NCI-H1092 (cell line): ENCODE measurements at places on chromosomes 6 and 20.

DNA sequence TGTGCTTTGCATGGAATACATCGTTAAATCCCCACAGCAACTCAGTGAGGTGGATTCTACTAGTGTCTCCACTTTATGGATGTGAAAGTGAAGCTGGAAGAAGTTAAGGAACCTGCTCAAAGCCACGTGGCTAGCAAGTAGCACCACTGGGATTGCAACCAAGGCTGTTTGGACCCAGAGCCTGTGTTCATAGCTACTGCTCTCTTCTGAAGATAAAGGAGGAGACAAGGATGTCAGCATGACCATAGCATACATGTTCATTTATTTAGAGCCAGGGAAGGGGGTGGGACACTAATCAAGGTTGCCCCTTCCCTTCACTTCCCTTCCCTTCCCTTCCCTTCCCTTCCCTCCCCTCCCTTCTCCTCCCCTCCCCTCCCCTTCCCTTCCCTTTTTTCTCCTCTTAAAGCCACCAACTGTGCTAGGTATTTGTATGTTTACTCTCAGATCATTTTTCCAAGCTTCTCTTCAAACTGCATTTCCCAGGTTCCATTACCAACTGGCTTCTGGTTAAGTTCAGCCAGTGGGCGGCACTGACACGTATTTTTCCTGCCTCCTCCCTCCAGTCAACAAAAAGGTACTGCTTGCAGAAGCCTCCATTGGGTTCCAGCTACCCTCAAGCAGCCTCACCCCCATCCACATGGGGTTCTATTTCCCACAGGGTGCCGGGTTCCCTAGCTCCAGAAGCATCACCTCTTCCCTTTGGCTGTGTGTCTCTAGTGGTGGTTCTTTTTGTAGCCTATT lies 134.9 kb downstream of the BCAS1 start:
- no peak for DNase-seq

- DNase-seq = no peak
These were observed 20.4 kb upstream of the NOTCH4 start for GRCh38 chr6:32244270-32244669.

GRCh38 chr6:152583888-152584287 lies 53.3 kb downstream of the SYNE1 start:
- DNase-seq = no peak

DNA sequence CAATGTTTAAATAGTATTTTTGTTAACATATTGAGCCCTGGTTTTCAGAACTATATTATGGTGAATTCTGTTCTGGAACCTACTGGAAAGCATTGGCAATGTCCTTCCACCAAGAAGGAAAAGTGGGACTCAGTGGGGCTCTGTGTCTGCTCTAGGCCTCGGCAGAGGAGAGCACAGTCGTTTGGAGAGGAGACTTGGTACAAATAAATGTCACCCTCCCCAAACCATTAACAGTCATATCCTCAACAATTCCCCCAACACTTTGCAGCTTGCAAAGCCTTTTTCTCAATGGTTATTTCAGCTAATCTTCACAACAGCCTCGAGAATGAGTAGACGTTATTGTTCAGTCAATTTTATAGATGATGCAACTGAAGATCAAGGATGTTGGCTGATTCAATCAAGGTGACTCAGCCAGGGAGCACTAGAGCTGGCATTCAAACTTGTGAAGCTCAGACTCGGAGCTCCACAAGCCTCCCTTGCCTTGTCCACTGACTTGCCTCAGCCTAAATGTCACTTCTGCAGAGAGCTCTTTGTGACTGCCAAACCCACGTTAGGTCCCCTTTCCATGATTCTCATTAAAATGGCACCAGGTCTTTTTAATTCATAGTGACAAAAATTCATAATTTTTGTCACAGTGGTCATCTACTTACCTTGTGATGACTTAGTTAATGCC lies 60.6 kb downstream of the TOX2 start:
- DNase-seq = no peak

DNA sequence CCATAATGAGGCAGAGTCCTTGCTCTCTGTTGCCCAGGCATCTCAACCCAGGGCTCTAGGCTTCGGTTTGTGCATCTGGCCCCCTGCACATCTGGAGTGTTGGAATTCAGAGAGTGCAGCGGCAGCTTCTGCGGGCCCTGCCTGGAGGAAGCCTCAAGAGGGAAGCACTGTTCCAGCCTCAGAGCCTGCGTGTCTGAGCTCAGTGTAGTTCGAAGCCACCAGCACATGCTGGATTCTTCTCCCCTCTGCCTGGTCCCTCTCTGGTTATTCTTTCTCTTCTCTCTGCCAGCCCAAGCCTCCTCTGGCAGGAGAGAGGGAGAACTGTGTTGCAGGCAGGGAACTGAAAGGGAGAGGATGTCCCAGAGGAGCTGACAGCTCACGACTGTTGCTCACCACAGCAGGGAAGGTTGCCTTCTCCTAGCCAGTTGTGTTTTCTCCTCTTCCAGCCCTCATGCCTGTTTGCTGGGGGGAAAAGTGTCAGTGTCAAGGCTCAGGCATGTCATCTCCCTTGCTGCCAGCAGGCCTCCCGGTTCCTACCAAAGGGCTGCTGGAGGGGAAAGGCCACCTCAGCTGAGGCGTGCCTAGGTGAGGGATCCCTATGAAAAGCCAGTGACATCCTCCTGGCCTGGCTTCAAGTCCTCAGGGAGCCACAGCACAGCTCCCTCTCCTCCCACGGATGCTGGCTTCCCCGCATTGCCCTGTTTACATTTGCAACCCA lies 126.0 kb upstream of the LRFN2 start:
- DNase-seq = no peak

DNA sequence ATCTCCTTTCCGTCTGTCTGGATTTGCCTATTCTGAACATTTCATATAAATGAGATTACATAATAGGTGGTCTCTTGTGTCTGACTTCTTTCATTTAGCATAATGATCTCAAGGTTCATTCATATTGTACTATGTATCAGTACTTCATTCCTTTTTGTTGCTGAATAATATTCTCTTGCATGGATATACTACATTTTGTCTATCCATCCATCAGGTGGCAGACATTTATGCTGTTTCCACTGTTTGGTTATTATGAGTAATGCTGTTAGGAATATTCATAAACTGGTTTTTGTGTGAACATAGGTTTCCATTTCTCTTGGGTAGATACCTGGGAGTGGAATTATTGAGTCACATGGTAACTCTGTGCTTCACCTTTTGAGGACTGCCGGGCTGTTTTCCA lies 148.2 kb upstream of the PMEPA1 start:
- no peak for DNase-seq

DNA sequence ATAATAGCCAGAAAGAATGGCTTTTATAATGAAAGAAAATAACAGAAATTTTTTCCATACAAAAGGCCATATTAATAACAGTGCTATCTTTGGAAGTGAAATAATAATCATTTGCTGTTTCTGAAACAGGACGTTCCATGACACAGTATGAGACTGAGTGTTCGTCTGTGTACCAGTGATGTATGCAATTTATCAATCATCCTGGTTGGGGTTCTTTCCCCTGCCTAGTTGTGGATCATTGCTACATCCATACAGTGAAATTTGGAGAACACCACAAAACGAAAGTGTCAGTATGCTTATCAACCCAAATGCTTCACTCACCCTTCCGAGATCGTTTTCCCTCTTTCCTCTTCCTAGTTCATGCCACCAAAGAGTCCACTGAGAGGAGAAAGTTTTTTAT lies 151.4 kb upstream of the PRDM1 start:
- no peak for DNase-seq

DNA sequence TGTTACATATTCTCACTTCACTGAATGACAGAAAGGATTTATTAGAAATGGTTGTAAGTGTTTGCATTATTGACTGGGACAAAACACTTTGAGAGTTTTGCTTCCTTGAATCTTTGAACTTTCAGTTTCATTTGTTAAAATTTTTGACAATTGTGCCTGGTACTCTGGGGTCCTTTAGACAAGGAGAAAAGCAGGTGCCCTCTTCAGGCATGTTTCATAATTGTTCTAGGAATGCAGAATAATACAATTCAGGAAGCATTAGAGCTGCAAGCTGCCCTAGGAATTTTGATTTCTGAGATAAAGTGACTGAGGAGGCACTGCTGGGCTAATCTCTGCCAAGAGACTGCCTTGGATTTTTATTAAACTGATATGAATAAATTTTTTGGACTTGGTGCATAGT lies 49.7 kb downstream of the TOP1 start:
- no peak for DNase-seq

DNA sequence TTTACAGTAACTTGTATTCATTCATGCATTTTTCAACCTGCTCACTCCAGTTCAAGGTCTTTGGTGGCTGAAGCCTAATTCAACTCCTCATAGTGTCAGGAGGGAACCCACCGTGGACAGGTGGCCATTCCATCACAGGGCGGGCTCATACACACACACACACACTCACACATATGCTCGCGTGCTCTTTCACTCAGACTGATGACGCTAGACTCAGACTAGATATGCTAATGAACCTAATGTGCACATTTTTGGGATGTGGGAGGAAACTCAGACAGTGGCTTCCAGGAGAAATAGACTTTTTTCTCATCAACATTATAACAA lies 56.7 kb downstream of the TRIM27 start:
- no peak for DNase-seq

DNA sequence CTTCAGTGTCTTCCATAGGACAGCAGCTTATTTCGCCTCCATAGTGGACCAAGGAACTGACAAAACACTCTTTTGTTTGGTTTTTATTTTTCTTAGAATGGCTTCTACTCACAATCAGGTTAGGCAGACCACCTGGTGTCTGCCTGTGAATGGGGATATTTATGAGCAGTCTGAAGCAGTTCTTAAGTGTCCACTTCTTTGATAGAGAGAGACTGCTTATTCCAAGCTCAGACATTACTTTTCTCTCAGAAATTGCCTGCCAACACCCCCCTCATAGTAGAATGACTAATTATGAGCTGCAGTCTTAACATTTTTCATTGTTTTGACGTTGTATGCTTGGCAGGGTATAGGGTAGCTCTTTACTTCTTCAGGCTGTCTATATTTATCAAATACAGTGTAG lies 174.7 kb downstream of the ZFAND3 start:
- no peak for DNase-seq

DNA sequence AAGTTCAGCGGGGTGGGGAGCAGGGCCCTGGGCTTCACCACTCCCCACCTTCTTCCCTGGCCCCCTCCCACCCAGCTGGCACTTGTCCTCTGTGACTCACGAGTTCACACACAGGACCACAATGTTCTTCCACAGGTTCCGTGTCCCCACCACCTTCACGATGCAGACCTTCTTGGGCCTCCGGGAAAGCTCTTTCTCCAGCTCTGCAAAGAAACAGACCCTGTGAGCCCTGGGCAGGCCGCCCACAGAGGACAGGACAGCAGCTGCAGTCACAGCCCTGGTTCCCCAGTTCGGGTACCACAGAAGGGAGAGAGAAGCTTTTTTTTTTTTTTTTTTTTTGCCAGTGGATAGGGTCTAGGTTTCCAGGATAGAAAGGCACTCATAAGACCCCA lies 30.9 kb downstream of the PSMG4 start:
- no peak for DNase-seq

DNA sequence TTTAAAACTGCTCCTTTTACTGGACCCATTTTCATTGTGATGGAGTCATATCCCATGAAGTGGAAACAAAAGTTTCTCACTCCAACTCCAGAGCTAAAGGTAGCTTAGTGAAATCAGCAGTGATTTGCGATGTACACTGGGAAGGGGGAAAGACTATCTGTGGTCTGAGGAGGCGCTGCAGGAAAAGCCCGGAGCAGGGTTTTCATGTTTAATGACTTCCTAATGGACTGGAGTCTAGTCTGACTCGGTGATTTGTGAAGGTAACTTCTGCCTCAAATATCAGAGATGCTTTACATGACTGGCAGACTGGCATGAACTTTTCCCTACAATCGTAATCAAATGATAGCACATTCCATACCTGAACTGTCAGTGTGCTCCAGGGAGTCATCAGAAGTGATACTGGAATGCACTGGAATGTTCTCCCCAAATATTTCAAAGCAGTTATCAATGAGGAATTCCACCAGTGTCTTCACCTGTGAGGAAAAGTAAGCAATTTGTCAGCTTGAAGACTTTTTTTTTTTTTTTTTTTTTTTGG lies 7.0 kb downstream of the TAGAP start:
- DNase-seq = no peak

DNA sequence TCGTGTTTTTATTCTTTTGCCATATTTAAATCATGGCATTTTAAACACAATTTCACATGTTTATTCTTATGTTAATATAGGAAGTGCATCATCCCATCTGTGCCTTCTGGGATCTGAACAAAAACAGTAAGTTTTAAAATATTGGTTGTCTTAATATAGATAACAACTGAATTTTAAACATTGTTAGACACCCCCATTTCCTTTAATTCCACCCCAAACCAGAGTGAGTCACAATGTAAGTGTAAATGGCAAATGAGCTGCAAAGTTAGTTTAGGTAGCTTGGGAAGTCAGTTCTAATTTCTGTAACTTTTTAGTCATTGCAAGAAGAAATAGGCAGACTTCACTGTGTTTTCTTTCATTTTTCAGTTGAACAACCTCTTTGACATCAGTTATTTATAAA lies 108.0 kb downstream of the ADGRG6 start:
- no peak for DNase-seq

DNA sequence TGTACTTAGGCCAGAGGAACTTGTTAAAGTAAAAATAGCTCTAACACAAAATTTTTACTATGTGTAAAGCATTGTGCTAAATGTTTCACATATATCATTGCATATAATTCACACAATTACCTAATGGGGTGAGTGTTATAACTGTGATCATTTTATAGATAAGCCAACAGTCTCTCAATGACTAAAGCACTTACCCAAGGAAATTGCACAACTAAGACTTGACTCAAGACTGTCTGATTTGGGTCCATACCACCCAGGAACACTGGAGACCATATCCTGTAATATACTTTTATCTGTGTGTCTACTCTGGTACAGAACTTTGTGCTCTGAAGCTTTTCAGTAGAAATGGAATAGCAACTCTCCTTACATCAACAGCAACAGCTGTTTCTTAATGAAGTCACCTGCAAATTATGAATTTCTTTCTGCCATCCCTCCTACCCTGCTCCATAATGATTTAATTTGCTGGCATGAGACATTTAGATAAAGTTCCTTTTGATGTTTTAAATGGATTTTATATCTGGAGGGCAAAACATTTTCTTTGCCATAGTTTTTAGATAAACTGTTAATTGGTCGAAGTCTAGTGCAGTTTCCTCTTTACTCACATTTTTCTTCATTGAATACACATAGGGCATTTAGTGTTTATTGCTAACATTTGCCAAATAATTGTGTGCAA lies 47.5 kb downstream of the TSPYL4 start:
- no peak for DNase-seq

- DNase-seq = no peak
These were observed 100.1 kb upstream of the PRDM1 start for GRCh38 chr6:105985816-105986632.

DNA sequence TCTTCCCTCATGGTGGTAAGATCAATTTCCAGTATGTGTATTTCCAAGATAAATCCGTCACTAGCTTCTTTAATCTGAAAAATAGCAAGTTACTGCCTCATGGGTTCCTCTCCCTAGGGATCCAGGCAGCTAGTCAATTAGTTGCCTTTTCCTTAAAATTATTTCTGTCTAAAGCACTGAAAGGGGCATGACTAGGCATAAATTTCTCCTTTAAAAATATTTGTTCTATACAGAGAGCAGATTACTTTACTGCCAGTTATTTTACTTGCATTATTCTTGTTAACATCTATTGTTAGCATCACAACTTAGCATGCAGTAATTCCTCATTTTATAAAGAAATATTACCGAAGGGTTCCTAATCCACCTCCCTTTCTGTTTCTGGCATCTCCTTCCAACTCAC lies 1.4 kb downstream of the MTCL3 start:
- DNase-seq = no peak
